ENCODE measurements at places on chromosomes 3 and 15. TPM values are rescaled to one million over a fixed set of nuclear protein-coding genes. Genes with fewer than 3 reads are reported as not detected.

The ADCY5 gene
- total RNA-seq, result not detected

The NRG4 gene
- total RNA-seq, result not detected

The GOLGA8T gene
- total RNA-seq, result not detected

The CCDC54 gene
- total RNA-seq, result not detected

The C3orf85 gene
- not detected for total RNA-seq

The REC114 gene
- not detected for total RNA-seq

The FYCO1 gene
- total RNA-seq, result 20.5 TPM

The CADPS gene
- total RNA-seq, result not detected

The CCDC13 gene
- 0.07 TPM for total RNA-seq

Data from thoracic aorta endothelial cell (primary cell).